Testis (tissue), 5 donors: ENCODE measurements at places on chromosomes 2 and 18. TPM values are rescaled to one million over a fixed set of nuclear protein-coding genes. Genes with fewer than 3 reads are reported as not detected.

PRSS56 gene
- total RNA-seq, result 0.87 TPM

ANO7 gene
- 2.5 TPM for total RNA-seq

XDH gene
- 0.43 TPM for total RNA-seq

ALLC gene
- 18.5 TPM for total RNA-seq

C2orf72 gene
- 5.3 TPM for total RNA-seq

ACADL gene
- 18.1 TPM for total RNA-seq

DSEL gene
- total RNA-seq, result 5.9 TPM

RAPGEF4 gene
- total RNA-seq, result 42.6 TPM

PMAIP1 gene
- 4.8 TPM for total RNA-seq

TXNDC9 gene
- total RNA-seq, result 38.4 TPM

SP9 gene
- total RNA-seq, result 1.5 TPM

POTEJ gene
- total RNA-seq, result 76.1 TPM

IL1A gene
- 21.4 TPM for total RNA-seq

TNFAIP6 gene
- total RNA-seq, result 9.4 TPM

GNAL gene
- total RNA-seq, result 12.1 TPM

SERPINB13 gene
- total RNA-seq, result not detected

POMC gene
- total RNA-seq, result 55.7 TPM

SLC35G4 gene
- not detected for total RNA-seq

IL37 gene
- total RNA-seq, result 1.5 TPM

BZW1 gene
- total RNA-seq, result 284 TPM

KCNG3 gene
- 12.4 TPM for total RNA-seq

RAMP1 gene
- 14.3 TPM for total RNA-seq

BMP10 gene
- not detected for total RNA-seq

USP14 gene
- total RNA-seq, result 42.3 TPM

LRP2 gene
- total RNA-seq, result 9.3 TPM

HOXD12 gene
- total RNA-seq, result not detected

RAB27B gene
- 0.93 TPM for total RNA-seq

PDE11A gene
- total RNA-seq, result 3.3 TPM

MOGAT1 gene
- total RNA-seq, result not detected

PPP4R3B gene
- 65.8 TPM for total RNA-seq

RAB3GAP1 gene
- 40.5 TPM for total RNA-seq

PLGLB2 gene
- 1.7 TPM for total RNA-seq

FSIP2 gene
- total RNA-seq, result 75.9 TPM

CD8B2 gene
- 0.25 TPM for total RNA-seq

PLEK gene
- 1.7 TPM for total RNA-seq

NTSR2 gene
- total RNA-seq, result 0.68 TPM

OR6B2 gene
- total RNA-seq, result not detected

TRIM54 gene
- total RNA-seq, result 46.8 TPM

CDH2 gene
- 165 TPM for total RNA-seq

LYPD6 gene
- 6.8 TPM for total RNA-seq

LOXL3 gene
- 13.1 TPM for total RNA-seq

RAD51AP2 gene
- total RNA-seq, result 11.1 TPM

EGR4 gene
- total RNA-seq, result 12.5 TPM
